ENCODE measurements at places on chromosomes 12 and 14. TPM values are rescaled to one million over a fixed set of nuclear protein-coding genes. Genes with fewer than 3 reads are reported as not detected.

COQ5 gene
- total RNA-seq: 20.4 TPM

MYL2 gene
- total RNA-seq: not detected

CCDC175 gene
- not detected for total RNA-seq

KNTC1 gene
- 31.7 TPM for total RNA-seq

PIP4P1 gene
- total RNA-seq: 21.6 TPM

COCH gene
- total RNA-seq: 0.13 TPM

ZC2HC1C gene
- total RNA-seq: 1.2 TPM

KANSL2 gene
- total RNA-seq: 56.4 TPM

NEUROD4 gene
- not detected for total RNA-seq

RNASE1 gene
- not detected for total RNA-seq

SMCO3 gene
- total RNA-seq: 0.11 TPM

HCAR3 gene
- total RNA-seq: not detected

BBOF1 gene
- 19.1 TPM for total RNA-seq

C12orf56 gene
- not detected for total RNA-seq

RHOJ gene
- 4.3 TPM for total RNA-seq

FAM186B gene
- total RNA-seq: 0.39 TPM

CHGA gene
- total RNA-seq: not detected

BEGAIN gene
- total RNA-seq: 6.8 TPM

TAS2R13 gene
- 4.5 TPM for total RNA-seq

ARL6IP4 gene
- total RNA-seq: 140 TPM

TAS2R8 gene
- 0.26 TPM for total RNA-seq

SLC10A1 gene
- not detected for total RNA-seq

UBE3B gene
- 40.0 TPM for total RNA-seq

LLPH gene
- total RNA-seq: 8.9 TPM

RAD9B gene
- 1.4 TPM for total RNA-seq

SCNN1A gene
- 1.6 TPM for total RNA-seq

ABCC9 gene
- 0.32 TPM for total RNA-seq

MYH7 gene
- total RNA-seq: not detected

ADAM21 gene
- total RNA-seq: 0.32 TPM

C12orf60 gene
- total RNA-seq: 1.9 TPM

TTC7B gene
- 20.9 TPM for total RNA-seq

RHEBL1 gene
- total RNA-seq: 0.54 TPM

RITA1 gene
- 17.6 TPM for total RNA-seq

PRIM1 gene
- 12.5 TPM for total RNA-seq

RFLNA gene
- 5.2 TPM for total RNA-seq

HOXC13 gene
- not detected for total RNA-seq

ADCY6 gene
- 24.0 TPM for total RNA-seq

POTEM gene
- total RNA-seq: not detected

AKAP5 gene
- total RNA-seq: 0.39 TPM
